Activated T-helper 1 cell treated with Interleukin-2 at 50 U/mL for 16 hours (primary cell): ENCODE measurements at places on chromosomes 5 and 9.

- no peak for DNase-seq
These were observed 14.9 kb downstream of the SEMA6A start for GRCh38 chr5:116559673-116560164.

GRCh38 chr5:136192526-136193321, at the start of gene SMIM32:
TSS of gene SMIM32 (minus strand) at chr5:136193162. CDS start at chr5:136192524, 638 bp downstream.
- DNase-seq, result no peak

GRCh38 chr9:134889386-134890154, 9.0 kb downstream of the FCN2 start:
- DNase-seq, result no peak

DNA sequence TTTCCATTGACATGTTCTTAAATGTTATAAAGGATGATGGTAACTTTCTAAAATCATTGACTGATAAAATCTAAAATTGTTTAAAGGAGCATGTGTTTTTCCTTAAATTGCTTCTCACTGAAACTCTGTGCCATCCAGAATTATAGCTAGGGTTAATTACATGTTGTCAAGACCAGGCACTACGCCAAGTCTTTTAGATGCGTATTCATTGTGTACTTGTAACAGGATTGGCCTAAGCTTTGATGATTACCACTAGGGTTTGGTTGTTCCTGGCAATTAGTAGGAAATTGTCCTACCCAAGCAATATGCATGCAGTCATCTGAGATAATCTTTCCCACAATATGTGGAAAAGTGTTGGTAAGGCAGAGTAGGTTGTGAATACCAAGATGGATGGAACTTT, 43.8 kb downstream of the PRKACG start:
- DNase-seq, result no peak

DNA sequence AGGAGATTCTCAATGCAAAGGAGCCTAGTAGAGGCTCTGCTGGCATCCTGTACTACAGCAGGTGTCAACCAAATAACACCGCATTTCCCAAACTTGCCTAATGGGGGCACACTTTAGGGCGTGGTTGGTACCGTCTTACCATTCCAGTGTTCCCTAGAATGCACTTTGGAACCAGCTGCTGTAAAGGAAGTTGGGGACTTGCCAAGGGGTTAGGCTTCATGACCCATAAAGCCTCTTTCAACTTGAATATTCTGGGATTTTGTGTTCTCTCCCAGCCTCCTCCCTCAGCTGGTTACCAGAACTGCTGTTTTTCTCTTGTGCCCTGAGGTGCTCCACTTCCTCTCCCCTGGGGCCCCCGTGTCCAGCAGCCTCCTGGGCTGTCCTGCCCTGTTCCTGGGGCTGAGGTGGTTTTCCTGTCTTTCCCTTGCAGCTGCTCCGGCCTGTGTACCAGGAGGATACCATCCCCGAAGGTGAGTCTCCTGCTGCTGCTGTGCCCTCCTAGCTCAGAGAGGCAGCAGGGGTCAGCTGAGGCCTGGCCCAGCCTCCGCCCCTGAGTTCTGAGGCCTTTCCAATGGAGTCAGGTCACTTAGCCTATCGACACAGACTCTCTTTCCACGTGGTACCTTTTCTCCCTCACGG, 44.7 kb downstream of the RGS3 start:
- no peak for DNase-seq

DNA sequence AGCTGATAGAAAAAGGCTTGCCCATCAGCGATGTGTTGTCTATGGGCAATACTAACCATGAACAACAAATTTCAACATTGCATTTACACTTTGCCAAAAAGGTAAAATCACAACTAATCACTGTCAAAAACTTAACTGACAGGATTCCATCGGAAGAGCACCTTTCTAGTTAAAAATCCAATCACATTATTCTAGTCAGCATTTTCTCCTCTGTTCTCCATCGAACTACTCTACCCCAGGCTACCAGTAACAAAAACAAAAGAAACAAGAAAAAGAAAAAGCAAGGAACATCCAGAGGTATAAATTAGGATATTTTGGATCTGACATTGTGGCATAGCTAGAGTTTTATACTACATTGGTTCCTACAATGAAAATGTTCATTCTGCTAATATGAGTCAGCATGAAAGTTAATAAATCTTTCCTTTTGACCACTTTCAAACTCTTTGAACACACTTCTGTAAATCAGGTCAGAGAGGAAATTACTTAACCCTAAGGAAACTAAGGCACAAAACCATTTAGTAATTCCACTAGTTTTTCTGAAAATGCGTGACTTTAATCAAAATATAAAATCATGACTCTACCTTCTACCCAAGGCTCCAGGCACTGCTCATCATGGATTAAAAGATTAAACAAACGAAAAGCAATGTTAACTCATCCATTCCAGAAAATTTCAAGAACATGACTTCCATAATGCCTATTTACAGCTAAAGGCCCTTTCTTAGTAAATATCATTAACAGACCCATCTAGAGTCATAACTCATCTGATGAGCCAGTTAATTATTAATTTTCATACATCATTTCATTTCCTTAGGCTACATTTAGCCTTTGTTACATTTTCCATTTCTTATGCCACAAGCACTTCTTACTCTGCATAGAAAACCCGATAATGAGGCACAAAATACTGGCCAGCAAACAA, 10.2 kb downstream of the GLIS3 start:
- no peak for DNase-seq

- no peak for DNase-seq
These were observed 152.0 kb upstream of the LRRTM2 start for GRCh38 chr5:139027150-139027549.

DNA sequence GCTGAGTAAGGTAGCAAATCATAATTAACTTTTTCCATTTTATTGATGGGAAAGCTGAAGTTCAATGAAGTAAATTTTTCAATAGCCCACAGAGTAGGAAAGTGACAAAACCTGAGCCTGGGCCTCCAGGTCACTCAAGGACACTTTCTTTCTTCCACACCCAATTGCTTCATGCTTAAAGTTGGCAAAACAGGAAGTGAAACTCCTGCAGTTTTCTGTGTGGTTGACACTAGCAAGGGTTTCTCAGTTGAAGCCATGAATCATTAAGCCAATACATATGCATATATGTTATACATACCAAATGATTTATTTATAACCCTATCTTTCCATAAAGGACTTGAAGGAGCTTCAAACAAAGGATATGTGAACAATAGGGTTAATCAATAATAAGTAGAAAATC, 13.9 kb downstream of the TLR4 start:
- no peak for DNase-seq

- no peak for DNase-seq
These were observed at the start of gene ZNF608 for GRCh38 chr5:124745928-124746915. TSS of gene ZNF608 (minus strand) at chr5:124746639. CDS start at chr5:124744989, 1,650 bp downstream.

GRCh38 chr5:82487131-82487530, 209.0 kb upstream of the RPS23 start:
- DNase-seq, result no peak

DNA sequence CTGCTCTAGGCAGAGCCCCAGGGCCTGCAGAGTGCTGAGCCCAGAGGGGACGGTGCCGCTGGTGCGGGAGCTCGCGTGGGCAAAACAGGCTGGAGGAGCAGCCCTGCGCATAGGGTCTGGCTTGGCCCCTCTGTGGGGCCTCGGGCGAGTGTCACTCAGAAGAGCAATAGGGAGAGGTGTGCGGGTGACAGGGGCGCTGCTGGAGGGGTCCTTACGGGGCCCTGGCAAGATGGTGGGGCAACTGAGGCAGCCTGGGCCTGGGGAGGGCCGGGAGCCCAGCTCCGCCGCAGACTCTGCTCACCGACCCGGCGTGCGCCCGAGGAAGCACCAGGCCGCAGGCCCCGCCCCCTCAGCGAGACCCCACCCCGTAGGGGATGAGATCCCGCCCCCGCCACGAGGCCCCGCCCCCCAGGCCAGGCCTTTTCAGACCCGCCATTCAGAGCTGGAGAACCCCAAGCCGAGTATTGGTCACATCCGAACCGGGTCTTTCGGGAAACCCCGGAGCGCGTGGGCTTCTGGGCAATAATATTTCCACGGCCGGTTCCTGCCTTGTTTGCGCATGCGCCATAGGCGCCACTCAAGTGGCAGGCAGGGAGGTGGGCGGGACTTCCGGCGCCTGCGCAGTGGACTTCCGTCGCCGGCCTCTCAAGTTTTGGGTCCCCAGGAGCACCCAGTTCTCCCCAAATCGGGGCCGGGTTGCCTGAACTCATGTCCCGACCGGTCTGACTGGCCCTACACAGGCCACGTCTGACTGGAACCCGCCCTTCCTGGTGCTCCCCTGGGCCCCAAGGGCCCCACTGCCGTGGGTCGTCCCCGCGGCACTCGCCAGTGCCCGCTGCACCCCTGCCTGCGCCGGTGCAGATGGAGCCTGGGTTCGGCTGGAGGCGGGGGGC, 1.3 kb upstream of the RNF208 start:
- DNase-seq, result peak; percentile 95

DNA sequence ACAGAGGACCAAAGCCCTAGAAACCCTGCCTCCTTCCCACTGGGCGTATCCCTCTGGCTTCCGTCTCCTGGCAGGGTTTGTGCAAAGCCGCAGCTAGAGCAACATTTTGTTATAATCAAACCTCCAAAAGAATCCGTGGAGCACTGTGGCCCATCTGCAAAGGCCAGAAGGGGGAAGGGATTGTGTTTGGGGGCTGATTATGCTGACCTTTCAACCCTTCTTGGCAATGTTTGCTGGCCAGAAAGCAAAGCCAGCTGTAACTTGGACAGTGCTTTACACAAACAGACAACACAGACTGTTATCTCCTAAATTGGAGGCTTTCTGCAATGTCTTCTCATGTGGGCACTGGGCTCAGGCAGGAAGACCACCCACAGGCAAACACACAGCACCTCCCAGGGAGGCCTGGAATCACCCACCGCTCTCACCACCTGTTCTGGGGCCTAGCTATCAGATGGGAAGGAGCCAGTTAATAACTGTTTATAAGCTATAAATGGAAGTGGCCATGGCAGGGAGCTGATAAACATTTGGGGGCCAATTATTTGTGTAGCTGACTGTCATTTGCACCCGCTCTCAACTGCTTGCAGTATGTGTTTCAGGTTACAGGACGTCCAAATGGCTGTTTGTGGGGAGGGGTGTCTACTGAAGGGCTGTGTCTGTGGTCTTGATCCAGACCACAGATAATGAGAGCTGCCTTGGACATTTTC, 121.6 kb upstream of the ERCC6L2 start:
- DNase-seq, result no peak

GRCh38 chr9:93510041-93510440, 56.7 kb upstream of the FAM120AOS start:
- DNase-seq, result no peak

- peak; percentile 6 for DNase-seq
These were observed 34.5 kb upstream of the MED27 start for GRCh38 chr9:132114102-132114707.

GRCh38 chr5:83516377-83516776, 44.8 kb downstream of the VCAN start:
- DNase-seq, result no peak

DNA sequence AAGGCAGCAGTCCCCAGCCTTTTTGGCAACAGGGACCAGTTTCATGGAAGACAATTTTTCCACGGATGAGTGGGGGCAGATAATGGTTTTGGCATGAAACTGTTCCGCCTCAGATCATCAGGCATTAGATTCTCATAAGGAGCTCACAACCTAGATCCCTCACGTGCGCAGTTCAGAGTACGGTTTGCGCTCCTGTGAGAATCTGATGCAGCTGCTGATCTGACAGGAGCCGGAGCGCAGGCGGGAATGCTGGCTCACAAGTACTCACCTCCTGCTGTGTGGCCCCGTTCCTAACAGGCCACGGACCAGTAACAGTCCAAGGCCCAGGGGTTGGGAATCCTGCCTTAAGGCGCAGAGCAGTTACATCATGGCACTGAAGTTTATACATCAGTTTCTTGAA, 3.3 kb upstream of the BRD3 start:
- DNase-seq, result no peak

- no peak for DNase-seq
These were observed at the start of gene TLX3 for GRCh38 chr5:171308453-171309275. TSS of gene TLX3 (plus strand) at chr5:171309248. CDS start at chr5:171309366, 118 bp downstream.

- no peak for DNase-seq
These were observed 319.1 kb downstream of the ZSWIM6 start for GRCh38 chr5:61651195-61651594.

DNA sequence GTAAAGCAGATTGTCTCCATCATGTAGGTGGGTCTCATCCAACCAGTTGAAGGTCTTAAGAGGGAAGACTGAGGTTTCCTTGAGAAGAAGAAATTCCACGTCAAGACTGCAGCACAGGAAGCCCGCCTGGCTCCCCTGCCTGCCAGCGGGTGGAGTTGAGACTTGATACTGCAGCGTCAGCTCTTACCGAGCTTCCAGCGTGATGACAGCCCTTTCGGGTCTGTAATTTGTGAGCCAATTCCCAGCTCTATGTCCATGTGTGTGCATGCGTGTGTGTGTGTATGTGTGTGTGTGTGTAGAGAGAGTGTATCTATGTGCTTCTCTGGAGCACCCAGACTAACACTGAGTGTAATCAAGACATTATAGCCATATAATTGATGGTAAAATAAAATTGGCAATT, 379.7 kb upstream of the IRX2 start:
- DNase-seq, result no peak

DNA sequence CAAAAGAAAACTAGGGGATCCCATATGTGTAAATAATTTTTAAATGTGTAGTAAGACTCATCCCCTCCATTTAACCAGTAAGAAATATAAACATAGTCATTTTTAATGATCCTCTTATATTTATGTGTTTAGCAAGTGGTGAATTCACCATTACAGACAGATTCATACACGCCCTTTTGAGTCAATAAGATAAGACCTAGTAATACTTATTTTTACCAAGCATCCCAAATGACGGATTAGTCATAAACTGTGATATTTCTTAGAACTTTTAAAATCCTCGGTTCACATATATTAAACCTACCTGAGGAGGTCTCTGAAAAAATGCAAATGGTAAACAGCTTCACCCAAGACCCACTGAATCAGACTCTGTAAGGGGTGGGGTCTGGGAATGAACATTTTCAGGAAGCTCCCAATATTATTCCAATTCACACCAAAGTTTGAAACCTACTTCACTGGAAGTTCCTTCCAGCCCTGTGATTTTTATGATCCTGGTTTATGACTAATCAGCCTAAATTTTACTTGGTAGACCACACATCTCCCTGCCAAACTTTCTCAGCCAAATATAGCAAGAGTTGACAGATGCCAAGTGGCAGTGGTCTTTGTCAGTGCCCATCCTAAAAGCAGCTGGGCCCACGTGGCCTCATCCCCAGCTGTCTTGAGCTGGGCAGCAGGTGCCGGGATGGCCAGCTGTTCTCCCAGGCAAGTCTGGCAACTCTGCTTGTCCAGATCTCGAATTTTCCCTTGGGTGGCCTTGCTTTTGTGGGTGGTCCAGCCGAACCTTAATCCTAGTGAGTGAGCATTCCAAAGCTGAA, 559.0 kb upstream of the RGMB start:
- no peak for DNase-seq

- no peak for DNase-seq
These were observed 106.8 kb upstream of the CD180 start for GRCh38 chr5:67303356-67303755.

DNA sequence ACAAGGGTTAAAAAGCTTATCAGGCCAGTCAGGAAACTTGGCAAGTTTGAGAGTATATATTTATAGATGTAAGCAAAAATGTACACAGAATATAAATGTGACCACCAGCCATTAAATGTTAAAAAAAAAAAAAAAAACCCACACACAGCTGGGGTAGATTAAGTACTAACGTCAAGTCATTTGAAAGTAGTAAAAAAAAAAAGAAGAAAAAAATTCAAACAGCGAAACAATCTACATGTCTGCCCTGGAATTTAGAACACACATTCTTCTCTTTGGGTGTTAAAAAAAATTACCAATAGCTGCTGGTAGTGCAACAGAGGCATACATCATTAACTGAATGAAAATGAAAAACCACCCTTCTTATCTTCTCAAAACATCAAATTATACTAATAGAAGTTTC, 269.7 kb downstream of the MLLT3 start:
- no peak for DNase-seq
